ENCODE measurements at places on chromosomes 1 and 21.

- DNase-seq = no peak
Observed at GRCh38 chr21:35528116-35529042, 479.3 kb upstream of the RUNX1 start.

GRCh38 chr1:207633226-207633625 lies 11.7 kb upstream of the CR1L start:
- no peak for DNase-seq

GRCh38 chr21:29018540-29018939 lies 609 bp downstream of the RWDD2B start:
- no peak for DNase-seq

DNA sequence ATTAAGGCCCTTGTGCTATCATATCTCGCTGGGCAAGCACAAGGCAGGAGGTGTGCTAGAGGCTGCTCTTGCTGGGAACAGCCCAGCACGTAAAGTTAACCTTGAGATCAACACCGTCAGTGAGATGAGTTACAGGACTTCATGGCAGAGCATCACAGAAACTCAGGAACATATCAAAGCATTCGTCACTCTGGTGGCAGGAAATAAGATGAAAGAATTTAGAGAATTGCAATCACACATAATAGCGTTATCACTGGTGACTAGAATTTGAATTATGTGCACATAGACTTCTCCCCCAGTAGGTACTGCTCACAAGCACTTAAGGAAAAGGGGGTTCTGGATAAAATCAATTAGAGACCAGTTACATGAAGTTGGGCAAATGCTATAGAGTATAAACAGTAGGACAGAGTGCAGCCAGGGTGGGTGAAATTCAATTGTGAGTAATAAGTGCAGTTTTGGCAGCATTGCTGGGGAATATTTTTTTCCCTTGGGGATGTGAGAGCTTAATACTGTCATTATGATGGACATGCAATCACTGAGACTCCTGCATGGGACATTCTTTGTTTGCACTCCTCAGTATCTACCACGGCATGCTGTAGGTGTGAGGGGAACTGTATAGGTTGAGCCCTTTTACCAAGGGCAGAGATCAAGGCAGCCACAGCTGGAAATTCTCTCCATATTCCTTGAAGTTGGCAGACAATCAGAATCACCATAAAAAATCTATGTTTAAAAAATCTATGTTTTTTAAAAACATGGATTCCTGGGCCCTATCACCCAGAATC lies 44.2 kb upstream of the ARHGAP29 start:
- DNase-seq = no peak

DNA sequence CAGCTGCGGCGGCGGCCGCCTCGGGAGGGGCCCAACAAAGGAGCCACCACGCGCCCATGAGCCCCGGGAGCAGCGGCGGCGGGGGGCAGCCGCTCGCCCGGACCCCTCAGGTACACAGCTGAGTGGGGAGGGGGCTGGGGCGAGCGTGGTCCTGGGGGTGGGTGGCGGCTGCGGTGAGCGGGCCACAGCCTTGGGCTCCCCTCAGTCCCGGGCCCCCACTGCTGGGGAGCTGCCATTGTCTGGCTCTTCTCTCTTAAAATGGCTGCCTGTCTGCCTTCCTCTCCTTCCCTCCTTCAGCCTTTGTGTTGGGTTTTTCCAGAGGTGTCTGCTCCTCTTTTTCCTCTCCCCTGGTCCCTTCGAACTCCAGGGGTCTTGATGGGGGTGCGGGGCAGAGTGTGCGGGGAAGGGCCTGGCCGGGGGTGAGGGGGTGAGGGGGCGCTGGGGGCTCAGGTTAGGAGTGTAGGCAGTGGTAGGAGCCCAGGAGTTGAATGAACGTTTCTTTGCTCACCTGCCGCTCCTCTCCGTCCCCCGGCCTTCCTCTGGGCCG lies 1.7 kb downstream of the ARID1A start:
- no peak for DNase-seq

- peak; percentile 82 for DNase-seq
Observed at GRCh38 chr1:91736715-91737615, 149.0 kb downstream of the TGFBR3 start.

DNA sequence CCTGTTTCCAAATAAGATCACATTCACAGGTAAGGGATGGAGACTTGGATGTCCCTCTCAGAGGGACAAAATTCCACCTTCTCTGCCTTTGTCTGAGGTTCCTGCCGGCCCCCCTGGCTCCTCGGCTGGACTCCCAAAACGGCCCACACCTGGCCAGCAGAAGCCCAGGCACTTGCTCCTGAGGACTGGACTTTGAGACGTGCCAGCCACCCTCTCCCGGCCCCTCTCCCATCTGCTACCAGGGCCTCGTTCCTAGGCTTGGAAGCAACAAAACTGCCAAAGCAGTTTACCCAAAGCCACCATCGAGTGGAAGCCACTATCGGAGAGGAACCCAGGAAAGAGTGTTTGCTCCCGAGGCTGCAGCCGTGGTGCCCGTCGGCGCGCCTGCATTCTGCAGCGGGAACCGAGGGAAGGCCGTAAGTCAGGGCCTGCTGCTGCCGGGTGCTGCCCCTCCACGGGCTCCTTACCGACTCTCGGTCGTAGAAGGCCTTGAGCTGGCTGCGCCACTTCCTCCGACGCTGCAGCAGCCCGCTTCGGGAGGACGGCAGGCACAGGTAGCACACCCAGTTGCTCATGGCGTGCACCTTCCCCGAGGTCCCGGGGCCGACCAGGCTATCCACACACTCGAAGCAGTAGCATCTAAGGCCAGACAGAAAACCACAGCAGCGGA lies 3.5 kb downstream of the DNMT3L start:
- no peak for DNase-seq

DNA sequence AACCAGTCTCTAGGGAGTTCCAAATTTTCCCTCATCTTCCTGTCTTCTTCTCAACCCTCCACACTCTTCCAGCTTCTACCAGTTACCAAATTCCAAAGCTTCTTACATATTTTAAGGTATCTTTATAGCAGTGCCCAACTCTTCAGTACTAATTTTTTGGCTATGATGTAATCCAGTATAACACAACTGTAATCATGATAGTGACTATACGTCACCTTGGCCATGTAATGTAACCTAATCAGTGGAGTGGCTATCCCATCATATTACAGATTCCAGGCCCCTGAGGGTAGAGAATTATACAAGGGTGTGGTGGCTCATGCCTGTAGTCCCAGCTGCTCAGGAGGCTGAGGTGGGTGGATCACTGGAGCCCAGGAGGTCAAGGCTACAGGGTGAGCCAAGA lies 143.2 kb downstream of the CLEC20A start:
- DNase-seq = no peak

- DNase-seq = no peak
Observed at GRCh38 chr1:80675454-80675853, 1125.3 kb upstream of the ADGRL2 start.

DNA sequence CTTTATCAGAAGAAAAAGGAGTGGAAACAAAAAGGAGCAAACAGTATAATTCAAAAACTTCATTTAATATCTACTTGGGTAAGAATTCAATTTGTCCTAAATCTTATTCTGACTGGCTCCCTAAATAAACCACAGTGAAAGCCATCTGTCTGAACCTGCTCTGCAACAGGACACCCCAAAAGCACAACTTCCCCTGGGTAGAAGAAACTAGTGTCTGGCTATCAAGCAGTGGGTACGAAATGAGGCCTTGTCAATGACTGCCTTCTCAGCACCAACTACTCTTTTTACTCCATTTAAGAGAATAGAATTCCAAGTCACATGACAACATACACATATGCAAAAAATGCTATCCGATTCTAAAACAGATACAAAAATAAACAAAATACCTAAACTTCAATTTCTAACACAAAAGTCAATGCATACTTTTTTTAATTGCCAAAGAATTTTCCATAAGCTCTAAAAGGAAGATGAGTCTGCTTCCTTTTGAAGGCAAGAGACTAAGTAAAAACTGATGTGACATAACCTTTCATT lies 206.8 kb downstream of the SLC45A1 start:
- no peak for DNase-seq

GRCh38 chr1:156767879-156768604 lies 707 bp downstream of the PRCC start:
- DNase-seq = no peak
